ENCODE measurements at places on chromosomes 3 and 15.

DNA sequence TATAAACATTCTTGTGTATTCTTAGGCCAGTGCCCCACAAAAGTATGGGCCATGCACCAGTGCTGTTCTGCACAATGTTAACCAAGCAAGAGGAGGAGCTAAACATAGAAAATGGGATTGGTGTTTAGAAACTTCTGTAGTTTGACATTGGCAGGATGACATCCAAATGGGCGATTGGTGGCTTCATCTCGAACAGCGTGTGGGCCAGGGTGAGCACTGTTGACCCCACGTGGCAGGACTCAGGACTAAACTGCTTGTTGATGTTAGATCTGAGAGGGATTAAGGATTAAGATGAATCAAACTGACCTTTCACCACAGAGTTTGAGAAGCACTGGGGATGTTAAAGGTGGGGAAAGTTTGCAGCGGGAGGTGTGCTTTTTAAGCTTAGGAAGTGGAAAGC lies 31.9 kb downstream of the ZNF710 start:
- no peak for DNase-seq

DNA sequence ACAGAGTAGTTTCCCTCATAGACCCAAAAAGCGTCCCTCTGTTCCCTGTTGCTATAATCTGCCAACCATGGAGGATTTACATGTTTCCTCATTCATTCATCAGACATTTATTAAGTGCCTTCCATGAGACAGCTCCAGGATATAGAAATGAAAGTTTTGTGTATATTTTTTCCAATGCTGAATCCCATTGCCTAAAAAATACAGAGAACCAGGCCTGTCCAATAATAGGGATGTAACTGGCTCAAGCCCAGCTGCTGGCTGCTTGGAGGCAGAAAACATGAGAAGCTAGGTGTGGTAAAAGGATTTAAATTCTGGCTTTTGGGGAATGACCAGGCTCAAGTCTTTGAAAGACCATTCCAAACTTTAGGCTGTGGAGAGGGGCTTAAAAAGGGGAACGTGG lies 41.5 kb downstream of the RARB start:
- no peak for DNase-seq

- peak; percentile 64 for DNase-seq
Observed at GRCh38 chr3:49276475-49277382, at the start of gene C3orf62. Gene C3orf62 (minus strand): TSS chr3:49277232. CDS start chr3:49276872, 360 bp downstream.

GRCh38 chr3:54668236-54668635 lies 259.6 kb downstream of the LRTM1 start:
- no peak for DNase-seq
